NB4 (cell line): ENCODE measurements at places on chromosomes 4 and X.

DNA sequence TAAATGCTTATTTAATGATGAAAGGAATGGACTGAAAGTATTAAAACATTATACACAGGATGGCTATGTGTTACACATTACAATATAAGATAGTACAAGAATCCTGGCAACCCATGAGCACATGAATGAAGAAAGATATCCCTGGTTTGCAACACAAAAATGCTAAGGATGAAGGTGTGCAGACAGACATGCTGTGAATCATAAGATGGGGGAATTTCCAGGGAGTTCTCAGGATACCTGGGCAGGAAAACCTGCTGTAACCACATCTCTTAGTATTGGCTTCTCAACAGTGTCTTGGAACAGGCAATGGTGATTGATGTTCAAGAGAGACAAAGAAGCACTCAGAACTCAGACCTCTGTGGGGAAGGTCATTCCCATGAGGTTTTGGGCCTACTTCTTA is 23.9 kb upstream of the ANOS1 start:
- DNase-seq: no peak

- DNase-seq: no peak
Observed at GRCh38 chr4:122083989-122084388, 68.1 kb upstream of the BLTP1 start.

GRCh38 chrX:135625995-135626394 is 87.4 kb upstream of the CT45A1 start:
- peak; percentile 14 for DNase-seq

- no peak for DNase-seq
Observed at GRCh38 chr4:2368746-2369437, 49.6 kb downstream of the ZFYVE28 start.

GRCh38 chrX:21255032-21255618 is 119.1 kb upstream of the CNKSR2 start:
- no peak for DNase-seq

DNA sequence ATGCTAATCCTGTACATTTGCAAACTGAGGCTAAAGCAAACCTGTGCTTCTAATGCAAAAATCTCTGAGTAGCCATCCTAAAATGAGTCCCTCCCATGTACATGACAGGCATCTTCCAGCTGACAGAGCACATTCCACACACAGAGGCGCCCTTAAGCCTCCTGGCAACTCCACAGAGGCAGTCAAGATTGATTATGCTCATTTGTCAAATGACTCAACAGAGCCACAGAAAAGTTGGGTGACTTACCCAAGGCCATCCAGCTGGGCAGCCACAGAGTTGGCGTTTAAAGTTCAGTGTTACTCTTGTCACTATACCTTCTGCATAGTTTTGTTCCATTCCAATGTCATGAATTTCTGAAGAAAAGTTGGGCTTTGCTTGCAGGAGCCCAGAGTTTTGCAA is 394.6 kb upstream of the FGF13 start:
- no peak for DNase-seq

- peak; percentile 59 for DNase-seq
Observed at GRCh38 chrX:118627084-118627758, 100.2 kb upstream of the IL13RA1 start.

DNA sequence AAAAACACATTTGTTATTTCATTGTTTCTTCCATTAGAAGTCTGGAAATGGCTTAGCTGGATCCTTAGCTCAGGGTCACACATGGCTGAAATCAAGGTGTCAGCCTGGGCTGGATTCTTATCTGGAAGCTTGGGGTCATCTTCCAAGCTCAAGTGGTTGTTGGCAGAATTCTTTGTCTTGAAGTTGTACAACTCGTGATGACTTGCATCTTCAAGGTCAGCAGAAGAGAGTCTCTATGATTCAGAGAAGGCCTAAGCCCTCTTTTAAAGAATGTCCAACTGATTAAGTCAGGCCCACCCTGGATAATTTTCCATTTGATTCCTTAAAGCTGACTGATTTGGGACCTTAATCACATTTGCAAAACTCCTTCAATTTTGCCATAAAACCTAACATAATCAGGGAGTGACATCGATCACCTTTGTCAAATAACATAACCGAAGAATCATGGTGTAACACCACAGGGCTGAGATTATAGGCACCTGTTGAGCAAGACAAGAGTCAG is 22.1 kb downstream of the TMSB4X start:
- DNase-seq: no peak

DNA sequence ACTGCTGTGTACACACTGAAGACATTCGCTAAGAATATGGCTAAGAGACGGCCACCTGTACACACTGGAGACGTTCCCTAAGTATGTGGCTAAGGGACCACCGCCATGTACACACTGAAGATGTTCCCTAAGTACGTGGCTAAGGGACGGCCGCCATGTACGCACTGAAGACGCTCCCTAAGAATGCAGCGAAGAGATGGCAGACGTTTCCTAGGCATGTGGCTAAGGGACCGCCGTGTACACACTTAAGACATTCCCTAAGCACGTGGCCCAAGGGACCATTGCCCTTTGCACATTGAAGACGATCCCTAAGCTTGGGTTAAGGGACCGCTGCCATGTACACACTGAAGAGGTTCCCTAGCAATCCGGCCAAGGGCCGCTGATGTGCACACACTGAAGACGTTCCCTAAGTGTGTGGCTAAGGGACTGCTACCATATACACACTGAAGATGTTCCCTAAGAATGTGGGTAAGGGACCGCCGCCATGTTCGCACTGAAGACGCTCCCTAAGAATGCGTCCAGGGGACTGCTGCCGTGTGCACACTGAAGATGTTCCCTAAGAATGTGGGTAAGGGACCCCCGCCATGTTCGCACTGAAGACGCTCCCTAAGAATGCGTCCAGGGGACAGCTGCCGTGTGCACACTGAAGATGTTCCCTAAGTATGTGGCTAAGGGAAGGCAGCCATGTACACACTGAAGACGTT is 36.7 kb downstream of the DHRSX start:
- DNase-seq: peak; percentile 51

DNA sequence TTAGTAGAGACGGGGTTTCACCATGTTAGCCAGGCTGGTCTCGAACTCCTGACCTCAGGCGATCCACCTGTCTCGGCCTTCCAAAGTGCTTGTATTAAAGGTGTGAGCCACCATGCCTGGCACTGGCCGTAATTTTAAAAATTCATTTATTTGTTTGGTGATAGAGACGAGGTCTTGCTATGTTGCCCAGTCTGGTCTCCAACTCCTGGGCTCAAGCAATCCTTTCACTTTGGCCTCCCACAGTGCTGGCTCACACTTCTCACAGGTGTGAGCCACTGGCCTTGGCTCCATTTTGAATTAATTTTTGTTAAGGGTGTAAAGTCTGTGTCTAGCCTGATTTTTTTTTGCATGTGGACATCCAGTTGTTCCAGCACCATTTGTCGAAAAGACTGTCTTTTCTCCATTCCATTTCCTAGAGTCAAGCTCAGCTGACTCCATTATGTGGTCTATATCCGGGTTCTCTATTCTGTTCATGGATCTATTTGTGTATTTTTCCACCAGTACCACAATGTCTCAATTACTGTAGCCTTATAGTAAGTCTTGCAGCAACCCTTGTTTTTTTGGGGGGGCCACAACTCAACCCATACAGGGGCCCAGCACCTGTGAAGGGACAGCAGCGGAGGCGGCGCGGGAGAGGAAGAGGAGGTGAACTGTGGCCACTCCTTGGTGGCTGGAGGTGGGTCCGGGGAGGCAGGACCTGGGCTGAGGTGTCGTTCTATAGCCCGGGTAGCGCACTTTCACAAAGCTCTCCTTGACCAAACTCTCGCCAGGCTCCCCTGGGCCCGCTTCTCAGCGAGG is 1.5 kb upstream of the NSD2 start:
- DNase-seq: no peak

DNA sequence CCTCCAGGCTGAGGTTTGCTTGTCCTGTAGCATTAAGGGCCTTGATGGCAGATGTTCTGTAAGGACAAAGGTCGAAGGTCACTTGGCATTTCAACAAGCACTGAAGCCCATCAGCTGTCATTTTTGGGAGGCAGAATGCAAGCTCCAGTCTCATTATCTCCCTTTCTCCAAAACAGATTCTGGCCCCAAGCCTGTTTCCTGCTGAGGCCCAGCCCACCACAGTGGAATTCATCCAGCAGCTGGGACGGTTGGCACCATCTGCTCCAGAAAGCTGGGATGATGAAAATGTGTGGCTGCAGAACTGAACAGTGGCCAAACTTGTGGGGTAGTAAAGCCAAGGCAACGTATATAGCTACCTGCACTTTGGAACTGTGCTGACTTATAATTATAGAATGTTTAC is 17.7 kb upstream of the PPEF2 start:
- no peak for DNase-seq

- DNase-seq: no peak
Observed at GRCh38 chrX:23003116-23003515, 3.4 kb downstream of the DDX53 start.

- no peak for DNase-seq
Observed at GRCh38 chr4:165152527-165152926, 39.9 kb upstream of the TMEM192 start.

- DNase-seq: no peak
Observed at GRCh38 chr4:167218022-167218608, 16.2 kb downstream of the SPOCK3 start.

GRCh38 chr4:81722290-81722851 is 250.7 kb upstream of the RASGEF1B start:
- no peak for DNase-seq

DNA sequence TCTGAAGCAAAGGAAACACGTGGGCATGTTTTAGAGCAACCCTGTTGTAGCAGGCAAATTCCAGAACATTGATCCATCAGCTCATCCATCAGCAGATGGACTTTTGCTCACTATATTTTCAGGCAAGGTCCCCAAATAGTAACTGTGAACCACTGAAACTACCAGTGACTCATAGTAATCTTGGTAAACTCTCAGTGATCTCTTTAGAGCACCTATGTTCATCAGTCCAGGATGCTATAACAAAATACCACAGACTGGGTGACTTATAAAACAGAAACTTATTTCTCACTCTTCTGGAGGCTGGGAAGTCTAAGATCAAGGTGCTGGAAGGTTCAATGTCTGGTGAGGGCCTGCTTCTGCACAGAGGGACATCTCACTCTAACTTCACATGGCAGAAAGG is 28.9 kb upstream of the BTC start:
- no peak for DNase-seq

GRCh38 chr4:186149872-186150271 is 41.5 kb upstream of the CYP4V2 start:
- DNase-seq: peak; percentile 37

GRCh38 chr4:78057600-78058550 is 752 bp downstream of the FRAS1 start:
- DNase-seq: no peak

GRCh38 chr4:39407584-39407885 is 805 bp downstream of the KLB start:
- no peak for DNase-seq

GRCh38 chr4:26308568-26308967 is 12.2 kb upstream of the RBPJ start:
- no peak for DNase-seq
